Stimulated activated CD4-positive, alpha-beta T cell treated with anti-CD3 and anti-CD28 coated beads, Interleukin-15, amount 100 ng/mL, for 48 hours (primary cell): ENCODE measurements at places on chromosomes 6 and 20.

DNA sequence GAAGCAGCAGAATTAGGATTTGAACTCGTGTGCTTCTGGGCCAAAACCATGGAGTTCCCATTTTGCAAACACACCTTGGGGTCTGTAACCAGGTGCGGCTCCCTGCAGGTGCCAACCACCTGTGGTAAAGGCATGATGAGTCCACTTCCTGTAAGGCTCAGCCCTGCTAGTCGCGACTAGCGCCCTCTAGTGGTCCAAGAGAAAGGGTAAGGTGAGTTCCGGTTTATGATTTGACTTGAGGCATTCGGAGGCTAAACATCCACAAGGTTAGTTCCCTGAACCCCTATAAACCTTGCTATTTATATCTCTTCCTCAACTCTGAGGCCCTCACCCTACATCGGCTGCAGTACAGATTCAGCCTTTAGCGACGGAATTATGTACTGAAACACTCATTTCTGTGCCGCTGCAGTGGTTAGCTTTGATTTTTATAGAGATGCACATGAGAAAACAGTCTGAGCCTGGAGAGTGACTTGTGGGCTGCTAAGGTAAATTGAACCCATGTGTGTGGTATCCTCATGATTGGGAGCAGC lies 173.4 kb downstream of the PLCB1 start:
- peak; percentile 55 for DNase-seq

GRCh38 chr20:7841971-7842310 lies 98.3 kb downstream of the HAO1 start:
- no peak for DNase-seq

DNA sequence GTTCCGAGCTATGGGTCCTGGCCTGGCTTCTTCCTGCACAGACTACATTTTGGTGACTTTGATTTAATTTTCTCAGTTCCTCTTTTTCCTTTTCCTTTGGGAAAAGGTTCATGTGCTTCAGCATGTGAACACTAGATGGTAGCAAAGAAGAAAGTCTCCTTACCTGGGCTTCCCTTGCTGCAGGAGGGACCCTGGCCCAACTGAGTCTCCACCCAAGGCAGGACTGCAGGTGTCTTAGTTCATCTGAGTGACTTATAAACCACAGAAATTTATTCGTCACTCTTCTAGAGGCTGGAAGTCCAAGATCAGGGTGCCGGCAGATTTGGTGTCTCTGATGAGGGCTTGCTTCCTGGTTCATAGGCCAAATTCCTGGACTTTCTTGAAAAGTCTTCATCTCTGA lies 163.2 kb downstream of the SYCP2 start:
- no peak for DNase-seq

DNA sequence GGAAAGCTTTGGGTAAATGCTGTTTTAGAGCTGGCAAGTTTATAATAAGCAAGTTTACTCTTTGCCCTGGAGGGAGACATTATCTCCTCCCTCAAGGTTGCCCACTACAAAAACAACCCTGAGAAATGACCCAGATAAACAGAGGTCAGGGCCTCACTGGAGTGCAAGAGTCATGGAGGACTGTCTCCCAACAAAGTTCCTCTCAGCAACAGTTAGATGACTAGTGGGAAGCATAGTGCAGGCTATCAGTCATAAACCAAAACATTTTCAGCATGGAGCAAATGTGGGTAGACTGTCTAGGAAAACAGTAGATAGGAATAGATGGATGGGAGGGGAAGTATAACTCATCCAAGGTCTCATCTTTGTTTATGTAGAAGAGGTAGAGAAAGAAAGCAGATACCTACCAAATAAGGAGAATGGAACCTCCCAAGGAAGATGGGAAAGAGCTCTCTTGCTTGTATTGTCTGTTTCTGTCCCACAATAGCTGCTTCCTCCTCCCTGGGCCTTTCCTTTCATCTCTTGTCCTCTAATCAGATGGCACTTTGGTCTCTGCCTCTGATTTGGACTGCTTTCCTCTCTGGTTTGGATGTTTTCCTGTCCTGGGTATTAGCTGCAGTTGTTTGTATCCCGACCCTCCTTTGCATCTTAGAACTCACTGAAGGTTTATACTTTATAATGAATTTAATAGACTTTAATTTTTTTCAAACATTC lies 95.4 kb downstream of the WASF1 start:
- no peak for DNase-seq

DNA sequence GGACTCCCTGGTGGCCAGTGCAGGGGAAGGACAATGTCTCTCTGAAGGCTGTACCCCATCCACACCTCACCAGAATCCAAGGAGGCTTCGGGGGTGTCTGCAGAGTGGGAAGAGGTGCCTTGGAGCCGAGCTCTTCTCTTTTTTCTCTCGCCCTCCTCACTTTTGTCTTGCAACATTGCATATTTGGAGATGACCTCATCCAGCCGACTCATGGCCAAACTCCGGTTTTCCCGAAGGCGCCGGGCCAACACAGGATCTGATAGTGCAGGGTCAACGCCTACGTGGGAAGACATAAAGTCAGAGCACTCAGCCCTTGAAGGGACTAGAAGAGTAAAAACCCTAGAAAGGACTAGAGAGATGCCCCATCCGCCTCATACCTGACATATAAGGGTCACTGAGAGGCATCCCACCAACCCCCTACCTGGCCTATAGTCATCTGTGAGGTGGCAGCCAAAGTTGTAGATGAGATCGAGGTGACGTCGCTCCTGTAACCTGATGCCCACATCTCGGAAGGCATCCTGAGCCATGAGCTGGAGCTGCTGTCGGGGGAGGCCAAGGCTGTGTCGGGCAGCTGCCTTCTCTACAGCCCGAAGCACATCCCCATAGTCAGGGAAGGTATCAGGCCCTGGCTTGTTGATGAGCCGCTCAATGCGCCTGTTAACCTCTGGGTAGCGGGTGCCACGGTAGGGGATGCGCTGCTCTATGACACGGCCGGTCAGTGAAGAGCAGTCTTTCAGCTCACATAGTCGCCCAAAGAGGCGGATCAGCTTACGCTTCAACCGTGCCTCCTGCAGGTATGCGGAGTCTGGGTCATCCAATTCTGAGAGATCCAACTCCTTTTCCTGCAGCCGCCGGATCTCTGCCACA lies 3.0 kb upstream of the ZBTB22 start:
- no peak for DNase-seq
